T-helper 9 cell (primary cell): ENCODE measurements at places on chromosomes 4 and X.

DNA sequence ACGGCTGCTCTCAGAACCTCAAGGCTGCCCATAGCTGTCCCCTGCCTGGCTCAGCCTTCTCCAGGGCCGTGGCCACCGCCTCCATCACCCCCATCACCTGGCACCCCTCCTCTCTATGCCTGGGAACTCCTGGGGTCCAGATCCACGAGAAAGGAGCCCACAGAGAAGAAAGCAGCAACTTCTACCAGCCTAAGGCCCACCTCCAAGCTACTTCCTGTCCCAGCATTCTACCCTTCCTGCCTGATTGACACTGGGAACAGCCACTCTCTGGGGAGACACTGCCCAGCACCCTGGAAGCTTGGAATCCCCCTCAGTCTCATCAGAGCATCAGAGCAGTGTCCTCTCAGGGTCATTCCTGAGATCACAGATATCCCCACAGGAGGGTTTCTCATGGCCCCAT is 36.9 kb upstream of the PROM1 start:
- no peak for DNase-seq

DNA sequence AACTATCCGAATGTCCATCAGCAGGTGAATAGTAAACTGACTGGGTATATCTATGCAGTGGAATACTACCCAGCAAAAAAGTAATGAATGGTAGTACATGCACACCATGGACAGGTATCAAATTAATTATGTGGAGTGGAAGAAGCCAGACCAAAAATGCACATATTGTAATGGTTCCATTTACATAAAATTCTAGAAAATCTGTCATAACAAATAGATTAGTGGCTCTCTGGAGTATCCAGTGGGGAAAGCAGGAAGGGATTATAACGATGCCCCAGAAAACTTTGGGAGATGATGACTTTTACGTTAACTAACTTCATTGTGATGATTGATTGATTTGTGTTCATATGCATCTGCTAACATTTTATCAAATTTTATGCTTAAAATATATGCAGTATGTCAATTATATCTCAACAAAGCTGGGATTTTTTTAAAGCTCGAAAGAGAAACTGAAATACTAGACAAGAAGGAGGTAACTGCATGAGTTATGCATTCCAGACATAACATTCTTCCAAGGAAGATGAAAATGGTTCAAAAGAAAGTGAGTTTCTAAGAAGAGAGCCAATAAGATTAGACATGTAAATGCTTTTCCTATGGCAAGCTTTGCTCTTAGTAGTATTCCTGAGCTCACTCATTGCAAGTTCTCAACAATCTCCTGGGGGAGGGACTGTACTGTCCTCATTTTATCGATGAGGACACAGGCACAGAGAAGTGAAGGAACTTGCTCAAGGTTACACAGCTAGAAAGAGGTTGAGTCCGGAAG is 58.6 kb upstream of the MSX1 start:
- DNase-seq: no peak

- no peak for DNase-seq
These were observed 917.2 kb downstream of the CENPC start for GRCh38 chr4:66628146-66628545.

DNA sequence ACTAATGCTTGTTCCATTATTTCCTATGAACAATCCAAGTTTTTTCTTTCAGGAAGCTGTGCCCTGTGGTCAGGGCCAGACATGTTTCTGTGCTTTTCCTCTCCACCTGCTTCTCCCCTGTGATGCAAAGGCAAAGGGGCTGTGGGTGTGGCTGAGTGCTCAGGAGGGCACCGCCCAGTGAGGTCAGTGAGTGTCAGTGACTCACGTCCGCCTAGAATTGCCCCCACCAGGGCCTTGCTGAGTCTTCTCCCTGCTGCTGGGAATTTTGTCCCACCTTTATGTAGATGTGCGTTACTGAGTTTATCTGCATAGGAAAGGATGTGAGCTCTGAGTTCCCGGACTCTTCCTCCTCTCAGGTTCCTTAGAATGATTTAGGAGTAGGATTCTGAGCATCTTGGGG is 283.2 kb downstream of the DCHS2 start:
- DNase-seq: no peak

GRCh38 chr4:3525532-3526430 is 6.4 kb downstream of the LRPAP1 start:
- no peak for DNase-seq

DNA sequence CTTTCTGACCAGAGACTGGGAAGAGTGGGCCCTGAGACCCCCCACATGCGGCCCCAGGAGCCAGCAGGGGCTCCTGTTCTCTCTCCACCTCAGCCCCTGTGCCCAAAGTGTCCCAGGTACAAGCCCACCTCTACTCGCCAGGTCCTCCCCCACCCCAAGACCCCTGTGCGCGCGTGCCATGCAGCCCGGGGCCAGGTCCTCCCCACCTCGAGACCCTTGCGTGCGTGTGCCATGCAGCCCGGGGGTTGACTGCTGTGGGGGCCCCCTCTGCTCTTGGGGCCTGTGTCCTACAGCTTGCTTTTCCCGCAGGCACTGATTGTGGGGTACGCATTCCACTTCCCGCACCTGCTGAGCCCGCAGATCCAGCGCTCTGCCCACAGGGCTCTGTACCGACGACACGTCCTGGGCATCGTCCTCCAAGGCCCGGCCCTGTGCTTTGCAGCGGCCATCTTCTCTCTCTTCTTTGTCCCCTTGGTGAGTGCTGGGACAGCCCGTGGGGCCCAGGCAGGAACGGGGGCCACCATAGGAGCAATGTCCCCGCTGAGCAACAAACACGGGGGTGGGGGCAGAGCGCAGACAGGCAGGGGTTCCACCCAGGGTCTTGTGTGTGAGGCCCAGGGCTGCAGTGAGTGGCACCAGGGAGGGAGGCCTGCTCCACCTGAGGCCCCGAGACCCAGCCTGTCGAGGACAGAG is 20.3 kb downstream of the DGKQ start:
- DNase-seq: no peak
